ENCODE measurements at places on chromosomes 4 and X. TPM values are rescaled to one million over a fixed set of nuclear protein-coding genes. Genes with fewer than 3 reads are reported as not detected.
A peak's percentile ranks its signal among the peaks of the same experiment; 100 is the strongest.

- no peak for DNase-seq
Measured at GRCh38 chrX:2989565-2989964, 16.8 kb upstream of the ARSH start.

DNA sequence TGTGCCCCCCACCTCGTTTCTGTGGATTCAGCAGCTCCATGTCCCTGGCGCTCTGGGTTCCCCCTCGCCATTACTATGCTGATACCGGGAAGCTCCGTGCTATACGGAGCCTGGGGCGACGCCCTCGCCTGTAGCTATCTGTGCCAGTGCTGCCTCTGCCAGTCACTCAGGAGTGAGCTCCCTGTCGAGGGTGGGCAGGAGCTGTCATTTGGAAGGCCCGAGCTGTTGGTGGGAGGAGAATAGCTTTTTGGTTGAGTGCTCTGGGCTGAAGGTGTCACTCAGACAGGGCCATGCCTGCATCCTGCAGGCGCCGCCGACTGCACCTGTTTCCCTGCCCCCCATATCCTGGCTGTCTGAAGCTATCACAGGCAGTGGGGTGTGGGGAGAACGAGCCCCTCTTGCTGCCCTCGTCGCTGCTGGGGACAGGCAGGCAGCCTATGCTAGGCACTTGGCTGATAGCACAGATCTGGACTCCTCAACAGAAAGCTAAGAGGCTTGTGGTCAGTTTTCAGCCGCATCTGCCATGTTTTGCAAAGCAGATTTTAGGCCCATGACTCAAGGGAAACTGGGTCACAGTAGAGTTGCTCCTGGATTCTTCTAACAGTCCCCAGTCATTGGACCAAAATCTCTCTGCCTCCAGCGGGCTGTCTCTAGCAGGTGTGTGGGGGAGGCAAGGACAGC lies 31.8 kb downstream of the CPLX1 start:
- no peak for DNase-seq

- no peak for DNase-seq
Measured at GRCh38 chrX:130184857-130185256, 13.1 kb downstream of the RAB33A start.

DNA sequence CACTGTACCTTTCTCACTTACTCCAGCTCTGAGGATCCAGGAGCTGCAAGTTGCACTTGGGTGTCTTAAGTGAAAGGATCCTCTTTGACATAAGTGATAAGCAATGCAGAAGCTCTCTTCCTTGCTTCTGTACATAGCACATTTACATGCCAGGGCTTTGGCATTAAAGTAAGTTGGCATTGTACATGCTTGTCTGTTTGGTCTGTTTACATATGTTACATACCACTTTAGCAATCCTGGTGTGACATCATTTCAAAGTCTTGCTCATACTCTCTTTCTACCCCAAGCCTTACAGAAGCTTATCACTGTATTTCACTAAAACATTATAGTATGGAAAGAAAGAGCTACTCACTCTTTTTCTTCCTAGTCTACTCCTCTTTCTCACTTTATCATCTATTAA lies 2548.3 kb downstream of the ARAP2 start:
- DNase-seq, result peak; percentile 1

DNA sequence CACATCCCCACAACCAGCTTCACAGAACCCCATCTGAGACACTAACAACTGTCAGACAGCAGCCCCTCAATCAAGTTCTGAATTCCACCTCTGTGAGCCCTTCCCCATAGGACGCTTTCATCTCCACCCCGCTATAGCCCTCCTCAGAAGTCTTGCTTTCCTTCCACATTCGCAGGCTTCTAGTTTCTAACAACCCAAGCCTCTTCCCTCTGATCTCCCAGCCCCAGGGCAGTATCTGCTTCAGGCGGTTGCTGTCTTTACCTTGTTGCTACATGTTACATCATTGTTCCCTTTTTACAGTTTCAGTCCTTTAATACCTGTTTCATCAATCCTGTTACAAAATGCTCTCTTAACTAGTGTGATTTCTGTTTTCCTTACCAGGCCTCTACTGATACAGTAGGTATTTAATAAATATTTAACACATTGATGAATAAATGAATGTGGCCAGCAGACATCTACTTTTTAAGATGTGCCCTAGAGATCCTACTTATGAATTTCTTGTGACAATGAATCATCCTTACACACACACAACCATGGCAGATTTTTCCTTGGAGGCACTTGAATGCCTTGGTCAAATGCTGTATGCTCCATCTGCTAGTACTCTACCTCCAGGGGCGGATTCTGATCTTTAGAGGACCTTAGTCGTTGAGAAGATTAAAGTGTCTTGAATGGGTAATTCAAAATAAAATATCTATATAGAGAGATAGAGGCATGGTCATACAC lies 164.7 kb upstream of the SLIT2 start:
- DNase-seq, result no peak

The STAP1 gene
- 0.63 TPM for polyA plus RNA-seq

GRCh38 chr4:72312032-72312650 lies 256.9 kb downstream of the ADAMTS3 start:
- DNase-seq, result peak; percentile 90

The MAGEA12 gene
- not detected for polyA plus RNA-seq

Measured in lung (tissue), 17 donors.